Lung microvascular endothelial cell (primary cell): ENCODE measurements at places on chromosomes 16 and 17. TPM values are rescaled to one million over a fixed set of nuclear protein-coding genes. Genes with fewer than 3 reads are reported as not detected.

- no peak for DNase-seq
These were observed 270.5 kb downstream of the FOXL1 start for GRCh38 chr16:86848821-86849220.

DNA sequence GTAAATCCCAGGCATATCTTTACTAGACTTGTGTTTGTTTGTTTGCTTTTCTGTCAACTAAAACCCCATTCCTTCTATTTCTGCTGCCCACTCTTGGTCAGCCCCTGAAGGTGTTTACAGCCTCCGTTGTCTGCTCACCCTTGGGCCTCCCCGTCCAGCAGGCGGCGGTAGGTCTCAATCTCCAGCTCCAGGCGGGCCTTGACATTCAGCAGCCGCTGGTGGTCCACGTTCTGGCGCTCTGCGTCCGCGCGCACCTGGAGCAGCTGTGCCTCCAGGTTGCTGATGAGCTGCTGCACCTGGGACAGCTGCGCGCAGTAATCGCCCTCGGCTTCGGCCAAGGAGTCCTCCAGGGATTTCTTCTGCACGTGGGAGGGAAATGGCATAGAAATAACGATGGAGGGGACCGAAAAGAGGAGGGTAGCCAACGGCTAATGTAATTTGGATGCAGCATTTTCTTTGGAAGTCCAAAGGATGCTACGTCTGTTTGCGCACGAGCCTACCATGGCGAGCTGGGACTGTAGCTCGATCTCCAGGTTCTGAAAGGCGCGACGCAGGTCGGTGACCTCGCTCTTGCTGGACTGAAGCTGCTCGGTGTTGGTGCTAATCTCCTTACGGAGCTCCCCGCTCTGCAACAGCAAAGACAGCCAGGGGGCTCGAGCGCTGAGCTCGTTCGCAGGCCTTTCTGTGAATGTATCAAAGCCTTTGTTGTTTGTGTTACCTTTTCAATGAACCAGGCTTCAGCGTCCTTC lies 3.9 kb downstream of the KRT12 start:
- DNase-seq, result peak; percentile 23

GRCh38 chr17:17104494-17104893 lies 62.2 kb downstream of the MPRIP start:
- no peak for DNase-seq

GRCh38 chr17:35080536-35080935 lies 17.0 kb upstream of the RFFL start:
- no peak for DNase-seq

GRCh38 chr16:3997231-3997841 lies 116.8 kb upstream of the CREBBP start:
- DNase-seq, result no peak

DNA sequence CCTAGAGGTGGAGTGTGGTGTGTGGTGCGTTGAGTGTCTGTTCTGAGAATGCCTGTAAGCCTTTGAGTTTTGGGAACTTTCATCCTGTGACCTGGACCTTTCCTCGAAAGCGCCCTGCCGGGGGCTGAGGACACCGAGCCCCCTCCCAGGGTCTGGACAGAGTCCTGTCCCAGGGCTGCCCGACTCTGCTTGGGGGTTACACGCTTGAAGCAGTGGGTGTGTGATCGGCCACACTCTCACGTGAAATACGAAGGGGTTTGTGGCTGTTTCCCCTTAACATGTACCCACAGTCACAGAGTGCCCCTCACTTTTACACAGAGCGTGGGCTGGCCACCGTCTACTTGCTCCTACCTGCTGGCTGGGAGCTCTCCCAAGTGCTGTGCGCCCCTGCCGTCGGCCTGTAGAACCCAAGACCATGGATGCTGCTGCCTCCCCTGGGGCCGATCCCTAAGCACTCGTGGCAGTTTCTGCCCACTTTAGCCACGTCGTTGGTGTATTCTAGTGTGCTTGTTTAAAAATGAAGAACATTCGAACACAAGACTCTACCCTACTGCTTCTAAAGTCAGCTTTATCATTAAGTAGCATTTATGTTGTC lies 6.8 kb downstream of the ZNF750 start:
- no peak for DNase-seq

Gene FOXL1
- 0.60 and 1.1 TPM in 2 replicates for total RNA-seq

Gene CEP112
- 6.1 and 8.5 TPM in 2 replicates for total RNA-seq

GRCh38 chr17:70144260-70144846 lies 25.0 kb upstream of the KCNJ2 start:
- peak; percentile 68 for DNase-seq

Gene PRAC1
- not detected in 2 replicates for total RNA-seq

Gene TRPV3
- total RNA-seq, result under 0.01 TPM in 1 of 2 replicates, not detected in the other

GRCh38 chr16:57801098-57801808 lies 1.0 kb downstream of the KIFC3 start:
- DNase-seq, result no peak

DNA sequence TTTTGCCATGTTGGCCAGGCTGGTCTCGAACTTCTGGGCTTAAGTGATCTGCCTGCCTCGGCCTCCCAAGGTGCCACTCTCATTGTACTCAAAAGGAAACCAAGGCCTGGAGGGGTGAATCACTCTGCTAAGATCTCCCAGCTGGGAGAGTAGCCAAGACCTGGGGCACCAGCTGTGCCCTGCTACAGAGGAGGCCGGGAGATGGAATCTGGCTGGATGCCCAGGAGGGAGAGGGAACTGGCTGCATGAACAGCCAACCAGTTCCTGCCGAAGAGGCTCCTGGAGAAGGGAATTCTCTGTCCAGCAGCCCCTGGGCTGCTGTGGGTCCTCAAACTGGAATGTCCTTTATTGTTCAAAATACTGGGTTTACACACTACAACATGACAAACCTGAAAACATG lies 238.7 kb upstream of the CIBAR2 start:
- peak; percentile 67 for DNase-seq

Gene ZPBP2
- not detected in 2 replicates for total RNA-seq

DNA sequence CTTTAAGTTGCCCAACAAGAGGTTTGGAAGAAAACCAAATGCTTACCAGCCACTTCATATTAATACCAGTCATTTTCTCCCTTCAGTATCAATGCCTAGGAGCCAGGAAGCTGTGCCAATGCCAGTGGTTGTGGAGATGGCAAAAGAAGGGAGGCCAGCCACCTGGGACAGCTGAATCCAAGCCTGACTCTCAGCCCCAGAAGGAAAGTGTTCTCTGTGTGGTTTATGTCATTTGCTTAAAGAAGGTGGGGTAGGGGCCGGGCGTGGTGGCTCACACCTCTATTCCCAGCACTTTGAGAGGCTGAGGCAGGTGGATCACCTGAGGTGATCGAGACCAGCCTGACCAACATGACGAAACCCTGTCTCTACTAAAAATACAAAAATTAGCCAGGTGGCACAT lies 13.4 kb downstream of the C17orf78 start:
- DNase-seq, result no peak

Gene TNFRSF17
- total RNA-seq, result not detected in 2 replicates

DNA sequence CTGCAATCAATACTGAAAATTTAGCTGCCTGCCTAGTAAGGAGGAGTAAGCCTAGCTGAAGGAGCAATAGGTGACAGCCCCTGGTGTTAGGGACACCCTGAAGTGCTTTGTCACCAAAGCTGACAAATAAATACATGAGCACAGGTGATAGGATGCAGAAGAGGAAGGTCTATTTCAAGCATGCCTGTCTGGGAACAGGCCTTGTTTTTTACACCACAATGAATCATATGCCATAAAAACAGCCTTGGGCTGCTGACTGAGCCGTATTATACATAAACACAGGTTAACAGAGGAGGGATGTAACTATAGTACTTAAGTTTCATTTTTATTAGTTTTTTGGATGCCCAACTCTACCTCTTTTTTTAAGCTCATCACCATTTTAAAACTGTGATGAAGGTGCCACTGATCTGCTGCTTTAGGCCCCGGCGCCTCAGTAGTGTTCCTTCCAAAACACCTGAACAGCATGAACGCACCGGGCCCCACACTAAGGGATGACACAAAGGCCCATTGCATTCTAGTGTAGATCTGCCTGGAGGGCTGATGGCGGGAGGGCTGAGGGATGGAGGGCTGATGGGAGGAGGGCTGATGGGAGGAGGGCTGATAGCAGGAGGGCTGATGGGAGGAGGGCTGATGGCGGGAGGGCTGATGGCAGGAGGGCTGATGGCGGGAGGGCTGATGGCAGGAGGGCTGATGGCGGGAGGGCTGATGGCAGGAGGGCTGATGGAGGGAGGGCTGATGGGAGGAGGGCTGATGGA lies 150.3 kb downstream of the AATF start:
- no peak for DNase-seq

Gene KRTAP1-5
- total RNA-seq, result not detected in 2 replicates

Gene EMP2
- total RNA-seq, result 11.3 and 32.7 TPM in 2 replicates

DNA sequence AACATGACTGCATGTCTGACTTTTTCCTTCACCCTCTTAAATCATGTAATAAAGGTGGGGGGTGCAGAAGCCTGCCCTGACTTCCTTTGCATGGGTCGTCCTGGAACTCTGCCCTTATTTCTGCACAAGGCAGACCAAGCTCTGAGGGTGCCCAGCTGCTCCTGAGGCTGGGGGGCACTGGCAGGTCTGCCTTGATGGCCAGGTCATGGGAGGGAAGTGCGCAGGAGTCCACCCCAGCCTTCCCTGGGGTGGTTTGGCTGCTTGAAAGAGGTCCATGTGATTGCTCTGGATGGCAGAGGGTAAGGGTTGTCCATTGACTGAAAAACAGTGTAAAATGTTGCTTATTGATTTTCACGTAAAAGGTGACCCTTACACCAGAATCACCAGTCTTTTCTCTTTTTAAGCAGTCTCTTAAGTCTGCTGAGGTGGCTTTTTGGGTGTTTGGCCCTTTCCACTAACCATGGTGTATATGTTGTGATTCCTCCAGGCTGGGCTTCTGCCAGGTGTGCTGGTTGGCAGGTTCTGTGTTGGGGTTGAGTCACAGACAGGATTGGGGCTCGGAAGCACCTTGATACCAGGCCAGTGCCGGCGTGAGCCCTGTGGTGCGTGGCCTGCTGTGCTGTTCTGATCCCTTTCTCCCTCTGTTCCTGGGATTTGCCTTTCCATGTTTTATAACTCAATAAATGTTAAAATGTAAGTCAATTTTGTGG lies 19.4 kb downstream of the DHX38 start:
- no peak for DNase-seq

DNA sequence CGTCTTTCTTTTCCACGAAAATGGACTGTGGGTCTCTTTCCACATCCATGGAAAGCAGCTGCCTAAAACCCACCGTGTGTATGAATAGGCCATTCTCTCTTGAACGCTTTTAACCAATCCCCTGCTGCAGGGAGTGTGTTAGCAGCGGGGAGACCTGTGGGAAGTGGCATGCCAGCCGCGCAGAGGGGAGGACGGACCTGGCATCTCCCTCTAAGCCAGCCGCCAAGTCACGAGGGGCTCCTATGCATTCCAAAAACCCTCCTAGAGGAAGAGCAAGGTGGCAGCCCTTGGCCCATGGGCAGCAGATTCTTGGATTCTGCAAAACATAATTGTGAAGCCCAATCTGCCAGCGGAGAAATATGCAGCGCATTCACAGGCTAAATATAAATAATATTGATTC lies 15.4 kb downstream of the RBFOX3 start:
- DNase-seq, result no peak

Gene TBC1D3K
- not detected in 2 replicates for total RNA-seq
